Astrocyte of the spinal cord (primary cell): ENCODE measurements at places on chromosomes 1 and 21.

DNA sequence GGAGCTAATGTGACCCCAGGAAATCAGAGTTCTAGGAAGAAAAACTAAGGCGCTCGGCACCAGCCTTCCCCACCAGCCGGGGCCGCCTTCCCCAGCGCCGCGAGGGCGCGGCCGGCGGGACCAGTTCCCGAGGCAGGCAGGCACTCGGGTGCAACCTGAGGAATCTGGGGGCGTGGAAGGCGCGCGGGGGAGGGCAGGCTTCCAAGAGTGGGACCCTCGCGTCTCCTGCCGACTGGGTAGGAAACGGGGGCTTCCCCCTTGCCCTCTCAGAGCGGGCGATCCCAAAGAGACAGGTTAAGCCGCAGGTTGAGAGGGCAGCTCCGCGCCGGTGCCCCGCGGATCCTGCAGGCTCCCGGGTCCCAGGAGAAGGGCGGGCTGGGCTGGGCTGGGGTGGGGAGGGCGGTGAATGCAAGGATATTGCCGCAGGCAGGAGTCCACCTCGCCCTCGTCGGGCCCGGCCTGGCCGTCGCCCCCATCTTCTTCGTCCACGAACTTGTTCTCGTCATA, 431 bp downstream of the ARPC5 start:
- no peak for DNase-seq

GRCh38 chr1:166057650-166058049, 109.2 kb downstream of the FAM78B start:
- no peak for DNase-seq

DNA sequence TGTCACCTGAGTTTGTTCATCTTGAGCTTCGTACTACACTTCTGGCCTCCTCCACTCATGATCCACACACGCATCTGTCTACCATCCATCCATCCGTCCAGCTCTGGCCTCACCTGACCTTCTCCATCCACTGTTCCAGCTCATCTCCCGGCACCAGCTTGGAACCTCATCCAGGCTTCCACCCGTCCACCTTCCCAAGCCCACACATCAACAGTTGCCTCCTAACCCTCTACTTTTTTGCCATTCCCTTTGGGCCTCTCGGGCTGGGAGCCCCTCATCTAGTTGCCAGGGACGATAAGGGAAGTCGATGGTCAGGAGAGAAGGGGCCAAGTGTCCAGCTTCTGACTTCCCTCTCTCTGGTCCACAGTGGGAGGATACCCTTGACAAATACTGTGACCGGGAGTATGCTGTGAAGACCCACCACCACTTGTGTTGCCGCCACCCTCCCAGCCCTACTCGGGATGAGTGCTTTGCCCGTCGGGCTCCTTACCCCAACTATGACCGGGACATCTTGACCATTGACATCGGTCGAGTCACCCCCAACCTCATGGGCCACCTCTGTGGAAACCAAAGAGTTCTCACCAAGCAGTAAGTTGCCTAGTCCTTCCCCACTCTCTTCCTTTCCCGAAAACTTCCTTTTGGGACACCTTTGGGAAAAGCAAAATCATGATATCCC, 3.4 kb upstream of the FALEC start:
- DNase-seq, result no peak

DNA sequence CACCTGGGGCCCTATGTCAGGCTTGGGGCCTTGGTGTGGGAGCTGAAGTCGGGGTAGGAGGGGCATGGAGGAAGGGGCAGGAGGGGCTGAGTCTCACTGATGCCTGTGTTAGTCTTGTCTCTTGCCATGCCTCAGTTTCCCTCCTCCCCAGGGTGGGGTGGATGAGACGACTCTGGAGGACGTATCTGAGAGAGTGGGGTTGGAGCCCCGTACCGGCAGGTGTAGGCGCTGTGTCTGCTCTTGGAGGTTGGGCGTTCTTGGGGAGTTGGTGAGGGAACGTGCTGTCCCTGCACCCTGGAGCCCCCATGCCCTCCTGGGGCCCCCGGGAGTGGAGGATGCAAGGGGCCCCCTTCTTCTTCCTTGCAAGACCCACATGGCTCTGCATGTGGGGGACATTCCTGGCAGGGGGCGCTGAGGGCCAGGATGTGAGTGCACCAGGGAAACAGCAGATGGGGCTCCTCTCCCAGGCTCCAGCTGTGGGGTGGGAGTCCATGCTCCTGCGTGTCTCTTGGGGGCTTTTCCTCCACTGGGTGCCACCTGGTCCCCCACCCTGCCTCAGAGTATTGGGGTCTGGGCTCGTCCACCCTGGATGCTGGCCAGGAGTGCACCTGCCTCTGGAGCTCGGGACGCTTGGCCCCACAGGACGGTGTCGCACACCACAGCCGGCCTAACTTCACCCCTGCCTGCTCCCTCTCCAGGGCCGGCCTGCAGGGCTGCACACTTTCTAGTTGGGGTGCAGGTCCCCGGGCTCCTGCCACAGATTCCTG, 1.4 kb upstream of the TNFRSF14 start:
- no peak for DNase-seq

GRCh38 chr1:85464497-85465098, 361 bp downstream of the DDAH1 start:
- peak; percentile 78 for DNase-seq

- DNase-seq, result no peak
These were observed 51.5 kb downstream of the APP start for GRCh38 chr21:26118938-26119540.

GRCh38 chr21:39847877-39848276, 19.4 kb upstream of the PCP4 start:
- no peak for DNase-seq

DNA sequence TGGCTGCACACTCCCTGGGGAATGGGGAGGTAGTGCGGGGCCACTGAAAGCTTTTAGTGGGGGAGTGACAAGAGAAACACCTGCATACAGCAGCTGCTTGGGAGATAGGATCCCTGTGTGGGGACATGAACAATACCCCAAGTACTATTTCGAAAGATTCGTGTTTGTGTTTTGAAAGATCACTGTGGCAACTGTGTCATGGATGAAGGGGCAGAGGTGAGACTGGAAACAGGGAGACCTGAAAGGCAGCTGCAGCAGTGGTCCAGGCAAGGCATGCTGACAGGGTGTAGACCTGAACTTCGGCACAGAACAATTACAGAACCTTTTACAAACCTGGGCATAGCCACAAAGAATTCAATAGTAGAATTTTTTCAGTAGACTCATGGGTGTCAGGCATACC, 32.9 kb downstream of the TENT5C start:
- DNase-seq, result no peak

- DNase-seq, result no peak
These were observed 12.5 kb downstream of the TMEM81 start for GRCh38 chr1:205071801-205072200.

GRCh38 chr1:175225805-175226129, 33.2 kb upstream of the KIAA0040 start:
- no peak for DNase-seq

DNA sequence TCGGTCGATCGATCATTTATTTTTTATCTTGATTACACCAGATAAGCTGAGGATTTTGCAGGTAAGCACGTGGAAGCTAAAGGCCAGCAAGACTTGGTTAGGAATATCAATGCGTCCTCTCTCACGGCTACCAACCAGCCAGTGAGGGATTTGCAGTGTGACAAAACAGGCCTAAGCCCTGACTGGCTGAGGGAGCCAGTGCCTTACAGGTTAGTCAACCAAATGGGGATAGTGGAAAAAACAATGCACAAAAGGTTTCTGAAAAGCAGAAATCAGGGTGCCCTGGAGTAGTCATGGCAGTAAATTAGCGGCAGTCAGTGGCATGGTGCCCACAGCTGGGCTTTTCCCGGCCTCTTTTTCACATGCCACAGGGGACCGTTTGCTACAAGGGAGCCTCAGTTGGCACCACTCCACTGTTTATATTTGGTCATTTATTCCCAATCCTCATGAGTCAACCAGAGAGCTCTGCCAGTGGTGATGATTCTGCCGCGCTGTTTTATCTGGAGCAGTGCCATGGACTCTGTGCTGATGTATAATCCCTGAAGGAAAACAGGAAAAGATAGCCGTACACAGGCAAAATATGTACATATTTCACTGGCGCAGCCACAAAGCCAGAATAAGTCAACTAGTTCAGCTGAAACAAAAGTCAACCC, 167.6 kb downstream of the RHOU start:
- peak; percentile 98 for DNase-seq

DNA sequence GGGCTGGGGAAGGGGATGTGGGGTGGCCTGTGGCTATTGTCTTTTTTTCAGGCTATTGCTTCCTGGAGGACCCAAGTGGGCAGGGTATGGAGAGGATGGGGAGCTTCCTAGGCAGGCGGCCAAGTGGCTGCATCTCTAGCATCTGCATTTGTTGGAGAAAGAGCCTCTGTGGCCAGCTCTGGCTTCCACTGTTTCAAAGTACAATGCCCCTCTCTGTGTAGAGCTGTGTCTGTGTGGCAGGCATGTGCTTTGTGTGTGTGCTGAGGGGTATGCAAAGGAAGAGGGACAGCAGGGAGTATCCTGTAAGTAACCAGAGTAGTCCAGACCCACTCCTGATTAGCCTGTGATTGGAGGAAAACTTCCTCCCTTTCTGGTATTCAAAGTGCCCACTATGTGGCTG, 40.6 kb downstream of the KCNA2 start:
- no peak for DNase-seq

GRCh38 chr1:36087233-36088123, 1.2 kb upstream of the ADPRS start:
- no peak for DNase-seq

DNA sequence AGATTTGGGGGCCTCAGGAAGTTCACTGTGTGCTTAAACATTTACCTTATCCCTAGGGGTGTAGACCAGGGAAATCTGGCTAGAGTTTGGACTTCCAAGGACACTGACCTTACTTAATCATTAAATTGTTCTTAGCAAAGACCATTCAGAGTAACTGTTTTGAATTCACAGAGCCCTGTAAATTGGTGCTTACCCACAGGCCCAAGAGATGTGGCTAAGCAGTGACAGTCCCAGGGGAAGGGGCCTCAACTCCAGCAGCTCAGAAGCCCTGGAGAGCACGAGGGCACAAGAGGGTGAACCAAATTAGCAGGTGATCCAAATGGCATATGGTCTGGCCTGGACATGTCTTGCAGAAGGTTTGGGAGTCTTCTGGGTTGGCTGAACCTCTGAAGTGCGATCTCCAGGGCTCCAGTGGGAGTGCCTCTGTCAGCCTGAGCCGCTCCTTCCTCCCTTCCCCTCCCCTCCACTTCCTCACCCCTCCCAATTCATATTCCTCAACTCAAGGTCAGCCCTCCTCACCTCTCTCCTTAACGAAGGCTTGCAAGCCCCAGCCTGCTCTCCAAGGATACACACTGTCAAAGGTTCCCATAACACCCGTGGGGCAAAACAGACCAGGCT, 4.3 kb downstream of the PAQR7 start:
- DNase-seq, result no peak

- no peak for DNase-seq
These were observed 13.3 kb upstream of the RAB42 start for GRCh38 chr1:28578696-28579218.

DNA sequence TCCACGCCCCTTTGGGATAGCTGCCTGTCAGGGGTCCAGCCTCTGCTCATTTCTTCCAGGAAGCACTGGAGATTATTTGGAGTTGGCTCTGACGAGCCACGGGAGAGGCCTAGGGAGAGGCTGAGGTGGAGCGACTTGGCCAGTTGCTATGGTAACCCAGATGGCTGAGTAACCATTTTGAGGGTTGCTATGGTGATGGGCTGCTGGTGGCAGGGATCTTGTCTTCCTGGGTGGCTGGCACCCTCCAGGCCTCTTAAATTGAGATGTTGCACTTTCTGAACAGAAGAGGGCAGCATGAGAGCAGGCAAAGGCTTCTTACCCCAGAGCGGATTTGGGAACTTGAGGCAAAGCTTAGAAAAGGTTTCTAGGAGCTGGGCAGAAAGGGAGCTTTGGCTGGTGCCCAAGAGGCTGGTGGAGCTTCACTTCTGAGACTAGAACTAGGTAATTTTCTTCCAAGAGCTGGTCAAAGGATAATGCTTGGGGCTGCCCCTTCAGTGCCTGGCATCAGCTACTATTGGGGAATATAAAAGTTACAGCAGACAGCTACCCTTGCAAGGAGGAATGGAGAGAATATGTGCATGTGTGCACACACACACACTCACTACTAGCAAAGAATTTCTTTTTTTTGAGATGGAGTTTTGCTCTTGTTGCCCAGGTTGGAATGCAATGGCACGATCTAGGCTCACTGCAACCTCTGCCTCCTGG, 72.5 kb downstream of the NDUFS5 start:
- DNase-seq, result peak; percentile 91

- DNase-seq, result no peak
These were observed 18.2 kb upstream of the QSOX1 start for GRCh38 chr1:180136331-180136967.

GRCh38 chr21:33968080-33968994, 52.7 kb upstream of the ATP5PO start:
- peak; percentile 87 for DNase-seq

- peak; percentile 60 for DNase-seq
These were observed 128.4 kb downstream of the TGFB2 start for GRCh38 chr1:218473522-218473921.

- DNase-seq, result peak; percentile 50
These were observed 14.8 kb downstream of the PI4KB start for GRCh38 chr1:151312411-151312810.

- DNase-seq, result peak; percentile 99
These were observed 203.0 kb downstream of the TOMM20 start for GRCh38 chr1:234925440-234926263.

DNA sequence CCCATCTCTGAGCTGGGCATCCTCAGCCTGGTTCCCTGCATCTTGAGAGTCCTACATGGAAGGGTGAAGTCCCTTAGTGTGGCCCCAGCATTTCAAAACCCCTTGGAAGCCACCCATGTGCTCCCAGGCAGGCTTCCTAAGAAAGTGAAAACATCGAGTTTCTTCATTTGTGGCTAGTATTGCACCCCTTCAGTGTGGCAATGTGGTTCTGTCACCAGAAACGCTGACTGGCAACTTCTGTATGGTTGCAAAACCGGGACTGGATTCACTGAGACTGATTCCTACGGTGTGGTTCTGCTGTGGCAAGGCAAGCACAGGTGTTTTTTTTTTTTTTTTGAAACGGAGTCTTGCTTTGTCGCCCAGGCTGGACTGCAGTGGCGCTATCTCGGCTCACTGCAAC, 9.0 kb upstream of the IFNGR2 start:
- DNase-seq, result no peak

GRCh38 chr1:56644064-56644918, 823 bp upstream of the PRKAA2 start:
- peak; percentile 19 for DNase-seq

DNA sequence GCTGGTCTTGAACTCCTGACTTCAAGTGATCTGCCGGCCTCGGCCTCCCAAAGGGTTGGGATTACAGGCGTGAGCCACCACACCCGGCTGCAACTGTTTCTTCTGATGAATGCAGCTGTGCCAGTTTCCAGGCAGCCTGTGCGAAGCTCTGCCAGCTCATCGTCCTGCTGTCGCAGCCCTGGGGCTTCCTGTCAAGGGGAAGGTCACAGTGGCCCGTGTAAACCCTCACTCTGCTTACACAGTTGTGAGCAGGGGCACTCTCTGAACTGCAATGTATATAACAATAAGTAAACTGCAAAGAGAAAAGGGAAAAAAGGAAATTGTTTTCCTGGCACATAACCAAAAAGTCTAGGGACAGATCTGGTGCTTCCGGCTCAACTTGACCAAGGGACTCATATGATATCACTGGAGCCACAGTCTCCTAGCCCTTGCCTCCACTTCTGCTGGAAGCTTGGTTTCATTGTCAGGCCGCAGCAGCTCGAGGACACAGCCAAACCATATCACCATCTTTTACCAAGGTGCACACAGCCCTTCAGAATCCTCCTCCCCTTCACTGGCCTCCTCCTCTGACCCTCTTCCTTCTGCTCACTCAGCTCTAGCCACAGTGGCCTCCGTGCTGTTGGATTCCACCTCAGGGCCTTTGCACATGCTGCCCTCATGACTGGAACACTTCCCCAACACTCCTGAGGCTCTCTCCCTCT, 22.8 kb upstream of the LBR start:
- no peak for DNase-seq
